Activated CD4-positive, alpha-beta memory T cell treated with anti-CD3 and anti-CD28 coated beads, Interleukin-2, amount 10 ng/mL, durations not matched to agents 7 days and 5 days (primary cell): ENCODE measurements at places on chromosomes 2 and 18. TPM values are rescaled to one million over a fixed set of nuclear protein-coding genes. Genes with fewer than 3 reads are reported as not detected.

DNA sequence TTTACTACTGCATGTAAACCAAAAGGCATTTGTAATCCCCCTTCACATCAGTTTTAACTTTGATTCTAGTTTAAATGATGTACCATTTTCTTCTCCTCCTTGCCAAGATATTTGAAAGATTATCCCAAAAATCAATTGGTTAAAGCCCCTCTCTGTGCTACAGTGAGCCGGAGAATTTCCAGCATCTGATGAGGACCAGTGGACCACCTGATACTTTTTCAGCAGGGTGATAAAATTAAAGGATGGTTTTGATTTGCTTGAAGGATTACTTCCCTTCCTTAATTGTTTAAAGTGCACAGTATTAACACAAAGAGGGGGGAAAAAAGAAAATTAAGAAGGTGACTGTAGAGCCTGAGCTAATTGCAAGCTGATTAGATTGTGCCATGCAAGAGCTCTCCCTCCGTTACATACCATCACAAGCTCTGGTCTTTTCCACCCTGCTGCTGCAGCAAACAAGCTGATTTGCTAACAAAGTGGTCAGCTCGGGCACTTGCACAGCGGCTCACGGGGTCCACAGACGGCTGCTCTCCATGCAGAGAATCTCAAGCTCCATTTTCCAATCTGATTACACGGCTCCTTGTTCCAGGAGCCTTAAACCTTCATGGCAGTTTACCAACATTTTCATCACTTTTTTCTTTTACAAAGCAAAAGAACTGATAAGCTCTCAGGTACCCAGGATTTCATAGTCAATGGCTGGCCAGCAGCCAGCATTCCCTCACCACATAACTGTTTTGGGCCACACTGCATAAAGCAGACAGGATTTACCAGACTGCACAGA is 22.1 kb downstream of the FIGN start:
- no peak for DNase-seq

- no peak for DNase-seq
Observed at GRCh38 chr2:176068419-176068832, 15.3 kb downstream of the EVX2 start.

- no peak for DNase-seq
Observed at GRCh38 chr2:44167311-44167907, 1.3 kb upstream of the PPM1B start.

Gene KLHL29
- 0.33 TPM for total RNA-seq

Gene CD28
- total RNA-seq: 205 TPM
